ENCODE measurements at places on chromosomes 6 and 20. TPM values are rescaled to one million over a fixed set of nuclear protein-coding genes. Genes with fewer than 3 reads are reported as not detected.

DNA sequence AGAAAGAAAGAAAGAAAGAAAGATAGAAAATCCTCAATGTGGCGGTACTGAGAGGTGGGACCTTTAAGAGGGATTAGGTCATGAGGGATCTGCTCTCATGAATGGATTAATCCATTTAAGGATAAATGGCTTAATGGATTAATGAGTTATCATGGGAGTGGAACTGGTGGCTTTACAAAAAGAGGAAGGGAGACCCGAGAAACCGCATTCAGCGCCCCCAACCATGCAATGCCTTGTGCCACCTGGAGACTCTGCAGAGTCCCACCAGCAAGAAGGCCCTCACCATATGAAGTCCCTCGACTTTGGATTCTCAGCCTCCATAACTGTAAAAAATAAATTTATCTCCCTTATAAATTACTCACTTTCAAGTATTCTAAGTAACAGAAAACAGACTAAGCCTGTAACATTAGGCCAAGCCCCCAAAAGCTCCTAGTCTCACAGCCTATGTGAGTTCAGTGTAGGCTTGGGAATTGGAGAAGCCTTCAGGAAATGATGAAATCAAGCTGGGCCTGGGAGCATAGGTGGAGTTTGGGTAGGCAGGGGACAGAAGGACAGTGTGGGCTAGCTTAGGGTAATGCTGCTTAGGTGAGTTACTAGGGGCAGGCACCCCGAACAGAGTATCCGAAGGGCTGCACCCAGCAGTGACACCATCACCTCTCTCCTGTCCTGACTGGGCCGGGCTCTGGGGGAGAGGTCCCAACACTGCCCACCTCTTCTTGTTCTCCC is 36.2 kb upstream of the RNF24 start:
- no peak for DNase-seq

GRCh38 chr6:90368601-90369000 is 72.0 kb upstream of the BACH2 start:
- DNase-seq = no peak

- DNase-seq = no peak
Measured at GRCh38 chr6:50815436-50816114, 3.1 kb upstream of the TFAP2B start.

DNA sequence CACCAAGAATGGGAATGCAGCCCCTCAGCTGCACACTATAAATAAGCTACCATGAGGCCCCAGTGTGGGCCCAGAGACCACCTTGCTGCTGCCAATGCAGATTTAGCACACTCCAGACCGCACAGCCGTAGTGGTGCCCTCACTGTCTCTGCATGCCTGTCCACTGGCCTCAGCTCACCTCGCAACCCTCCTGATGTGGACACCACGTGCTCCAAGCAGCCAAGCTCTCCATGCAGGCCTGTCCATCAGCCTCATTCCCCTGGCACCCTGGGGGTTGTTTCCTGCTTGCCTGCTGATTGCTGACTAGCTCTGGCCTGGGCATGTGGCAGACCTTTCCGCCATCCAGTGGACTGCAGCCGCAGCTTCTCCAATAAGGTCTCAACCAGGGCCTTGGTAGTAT is 36.2 kb downstream of the ZBTB9 start:
- DNase-seq = no peak

- no peak for DNase-seq
Measured at GRCh38 chr6:23302514-23302913, 733.1 kb downstream of the HDGFL1 start.

DNA sequence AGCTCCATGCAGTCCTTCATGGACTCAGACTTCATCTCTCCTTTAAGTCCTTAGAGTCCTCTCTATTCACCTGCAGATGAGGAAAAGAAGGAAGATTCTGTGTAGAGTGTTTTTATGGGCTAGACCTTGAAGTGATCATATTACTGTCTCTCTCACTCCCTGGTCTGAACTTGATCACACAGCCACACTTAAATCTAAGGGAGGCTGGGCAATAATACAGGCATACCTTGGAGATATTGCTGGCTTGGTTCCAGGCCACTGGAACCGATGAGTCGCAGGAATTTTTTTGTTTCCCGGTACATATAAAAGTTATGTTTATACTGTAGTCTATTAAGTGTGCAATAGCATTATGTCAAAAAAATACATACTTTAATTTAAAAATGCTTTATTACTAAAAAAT is 59.2 kb upstream of the FOXO3 start:
- no peak for DNase-seq

GRCh38 chr20:50096237-50096636 is 16.7 kb downstream of the UBE2V1 start:
- no peak for DNase-seq

The CALHM5 gene
- 8.6 TPM for total RNA-seq

The ELOVL5 gene
- 72.6 TPM for total RNA-seq

Data from urinary bladder (tissue), 4 donors.